ENCODE measurements at places on chromosomes 2 and 18.

GRCh38 chr18:58228762-58229161, 184.7 kb downstream of the NEDD4L start:
- no peak for DNase-seq

DNA sequence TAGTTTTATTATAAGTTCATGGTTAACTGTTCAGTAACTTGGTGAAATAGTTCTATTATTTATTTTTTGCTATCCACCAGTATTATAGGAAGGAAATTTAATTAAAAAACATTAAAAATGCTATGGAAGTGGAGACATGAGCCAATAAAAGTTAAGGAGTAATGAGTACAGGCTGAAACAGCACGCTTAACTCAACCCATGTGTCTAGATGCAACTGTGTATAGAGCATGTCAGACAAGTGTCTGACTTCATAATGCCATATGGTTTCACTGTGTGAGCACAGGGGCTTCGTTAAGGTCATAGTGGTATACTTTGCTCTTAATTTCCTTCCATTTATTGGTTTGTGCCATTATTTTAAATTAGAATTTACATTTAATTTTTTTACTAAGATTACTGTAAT, 566.8 kb upstream of the NRP2 start:
- DNase-seq = no peak

DNA sequence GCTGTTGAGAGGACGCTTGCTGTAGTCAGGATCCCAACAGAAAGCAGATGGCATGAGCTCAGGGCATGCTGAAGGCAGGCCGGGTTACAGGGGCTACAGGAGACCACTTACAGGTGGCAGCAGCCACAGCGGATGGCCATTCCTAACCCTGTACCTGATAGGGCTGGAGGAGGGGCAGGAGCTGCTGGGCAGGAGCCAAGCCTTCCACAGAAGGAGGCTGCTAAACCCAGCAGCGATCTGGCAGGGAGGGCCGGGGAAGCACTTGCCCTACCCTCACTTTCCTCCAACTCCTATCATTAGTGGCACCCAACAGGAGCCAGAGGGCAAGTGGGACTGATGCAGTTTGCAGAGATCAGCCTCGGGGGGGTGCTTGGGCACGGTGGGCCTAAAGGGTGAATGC, 2.0 kb downstream of the ASB18 start:
- no peak for DNase-seq

GRCh38 chr18:34709104-34709503, 994 bp upstream of the DTNA start:
- no peak for DNase-seq

DNA sequence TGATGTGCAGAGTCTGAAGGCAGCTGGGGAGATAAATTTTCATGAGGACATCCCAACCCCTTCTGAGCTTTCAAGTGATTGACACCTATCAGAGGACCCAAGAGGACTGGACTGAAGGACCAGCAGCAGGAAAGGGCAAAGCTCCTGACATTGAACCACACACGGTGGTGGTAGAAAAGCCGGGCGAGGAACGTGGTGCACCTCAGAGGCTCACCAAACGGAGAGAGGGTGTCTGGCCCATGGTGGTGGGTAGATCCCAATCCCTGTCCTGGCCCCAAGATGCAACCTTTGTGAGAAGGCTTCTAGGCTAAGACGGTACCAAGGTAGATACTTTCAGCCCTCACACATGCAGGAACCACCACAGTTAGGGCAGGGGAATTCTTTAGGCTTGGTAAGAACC, 52.1 kb downstream of the FRZB start:
- no peak for DNase-seq

DNA sequence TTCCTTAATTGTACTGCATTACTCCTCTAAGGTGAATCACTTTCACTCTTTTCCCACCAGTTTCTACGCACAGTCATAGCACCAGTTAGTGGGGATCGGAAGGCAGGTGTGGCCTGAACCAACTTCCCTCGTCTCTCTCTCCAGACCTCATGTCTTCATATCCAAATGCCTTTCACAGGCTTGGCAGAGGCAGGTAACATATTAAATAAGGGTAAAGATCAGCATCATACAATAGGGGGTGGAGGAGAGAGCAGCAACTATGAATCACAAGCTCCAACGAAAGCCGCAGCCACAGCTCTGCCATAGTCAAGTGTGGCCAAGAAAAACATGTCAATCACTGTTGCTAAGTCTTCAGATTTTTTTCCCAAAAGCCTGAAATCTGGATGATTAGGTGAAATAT, 40.3 kb downstream of the AP1S3 start:
- no peak for DNase-seq

- DNase-seq = no peak
Measured at GRCh38 chr18:7575465-7576028, 8.4 kb downstream of the PTPRM start.

DNA sequence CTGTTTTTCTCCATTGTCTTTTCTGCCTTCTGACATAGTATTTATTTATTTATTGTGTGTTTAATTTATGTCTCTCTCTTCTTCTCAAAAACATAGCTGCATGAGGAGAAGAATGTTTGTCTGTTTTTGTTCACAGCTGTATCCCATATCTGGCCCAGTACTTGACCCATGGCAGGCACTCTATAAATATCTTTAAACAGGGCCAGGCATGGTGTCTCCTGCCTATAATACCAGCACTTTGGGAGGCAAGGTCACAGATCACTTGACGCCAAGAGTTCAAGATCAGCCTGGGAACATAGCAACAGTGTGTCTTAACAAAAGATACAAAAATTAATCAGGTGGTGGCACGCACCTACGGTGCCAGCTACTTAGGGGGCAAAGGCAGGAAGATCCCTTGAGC, 361.3 kb upstream of the KLHL29 start:
- DNase-seq = no peak

- no peak for DNase-seq
Measured at GRCh38 chr2:15655123-15655887, 63.6 kb downstream of the DDX1 start.

GRCh38 chr2:136101042-136101441, 16.9 kb downstream of the CXCR4 start:
- DNase-seq = no peak

- DNase-seq = no peak
Measured at GRCh38 chr2:197828464-197829135, 24.2 kb downstream of the PLCL1 start.

DNA sequence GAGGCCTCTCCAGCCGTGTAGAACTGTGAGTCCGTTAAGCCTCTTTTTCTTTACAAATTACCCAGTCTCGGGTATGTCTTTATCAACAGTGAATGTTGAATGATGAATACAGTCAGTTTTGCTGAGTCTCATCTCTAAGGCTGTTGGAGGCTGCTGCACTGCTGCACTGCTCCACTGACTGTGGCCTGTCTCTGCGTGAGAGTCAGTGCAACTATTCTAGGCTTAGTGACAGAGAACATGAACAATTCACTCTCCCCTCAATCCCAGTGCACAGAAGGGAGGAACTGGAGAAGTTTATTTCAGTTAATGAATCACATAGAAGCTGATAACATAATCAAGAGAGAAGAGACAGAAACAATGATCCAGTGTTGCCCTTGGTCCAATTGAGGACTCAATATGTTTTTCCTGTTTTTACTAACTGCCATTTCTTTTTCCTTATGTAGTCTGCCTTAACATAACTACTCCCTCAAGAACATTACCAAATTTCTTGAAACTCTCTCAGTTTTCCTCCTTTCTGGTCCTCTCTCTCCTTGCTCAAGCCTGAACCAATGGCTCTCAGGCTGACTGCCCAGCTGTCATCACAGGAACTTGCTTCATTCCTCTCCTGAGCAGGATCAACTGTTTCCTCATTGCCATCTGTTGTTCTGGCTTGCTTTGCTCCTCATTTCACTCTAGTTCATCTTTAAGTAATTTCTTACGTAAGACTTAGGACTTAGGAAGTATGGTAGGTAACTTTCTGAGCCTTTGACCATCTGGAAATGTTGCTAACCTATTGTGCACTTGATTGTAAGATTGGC, 483.2 kb downstream of the METTL4 start:
- no peak for DNase-seq

- DNase-seq = no peak
Measured at GRCh38 chr2:231146665-231147064, 21.8 kb upstream of the HTR2B start.

- DNase-seq = no peak
Measured at GRCh38 chr18:45745817-45746461, 22.0 kb downstream of the SLC14A1 start.

DNA sequence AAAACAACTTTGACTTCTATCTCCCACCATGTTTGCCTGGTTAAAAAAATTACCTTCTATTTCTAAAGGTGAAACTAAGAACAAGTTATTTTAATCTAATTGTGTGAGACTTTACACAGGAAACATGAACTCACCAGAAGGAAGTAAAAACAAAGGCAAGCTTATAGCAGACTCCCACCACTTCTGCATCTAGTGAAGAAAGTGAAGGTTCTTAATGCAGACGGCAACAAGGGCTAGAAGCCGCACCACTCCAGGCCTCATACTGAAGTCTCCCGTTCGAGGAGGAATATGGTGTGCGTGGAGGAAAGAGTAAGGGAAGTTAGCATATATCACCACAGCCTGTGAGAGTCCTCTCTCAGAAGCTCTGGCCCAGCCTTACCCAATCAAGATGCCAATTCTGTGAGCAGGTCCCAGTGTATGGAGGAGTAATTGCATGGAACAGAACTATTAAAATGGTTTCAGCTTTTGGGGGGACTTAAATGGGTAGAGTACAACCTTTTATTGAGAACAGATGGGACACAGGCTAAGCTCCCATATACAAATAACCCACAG, 958.7 kb downstream of the BCL11A start:
- DNase-seq = no peak

DNA sequence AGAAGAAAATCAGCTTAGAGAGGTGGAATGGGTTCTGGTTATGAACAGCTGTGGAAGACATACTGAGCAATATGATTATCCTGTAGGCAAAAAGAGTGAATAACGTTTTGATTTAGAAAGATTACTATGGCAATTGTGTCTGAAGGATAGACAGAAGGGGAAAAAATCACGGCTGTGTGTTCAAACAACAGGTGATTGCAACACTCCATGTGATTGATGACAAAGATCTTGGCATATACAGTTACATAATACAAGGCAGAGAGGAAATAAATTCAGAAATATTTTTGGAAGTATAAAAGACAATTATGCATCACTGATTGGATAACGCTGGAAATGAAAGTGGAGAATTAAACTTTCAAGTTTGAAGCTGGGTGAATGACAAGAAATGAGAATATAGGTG, 58.5 kb upstream of the KCNJ3 start:
- DNase-seq = no peak

GRCh38 chr18:58136879-58137278, 92.9 kb downstream of the NEDD4L start:
- no peak for DNase-seq

- DNase-seq = no peak
Measured at GRCh38 chr2:38598200-38598990, 4.3 kb downstream of the HNRNPLL start.

DNA sequence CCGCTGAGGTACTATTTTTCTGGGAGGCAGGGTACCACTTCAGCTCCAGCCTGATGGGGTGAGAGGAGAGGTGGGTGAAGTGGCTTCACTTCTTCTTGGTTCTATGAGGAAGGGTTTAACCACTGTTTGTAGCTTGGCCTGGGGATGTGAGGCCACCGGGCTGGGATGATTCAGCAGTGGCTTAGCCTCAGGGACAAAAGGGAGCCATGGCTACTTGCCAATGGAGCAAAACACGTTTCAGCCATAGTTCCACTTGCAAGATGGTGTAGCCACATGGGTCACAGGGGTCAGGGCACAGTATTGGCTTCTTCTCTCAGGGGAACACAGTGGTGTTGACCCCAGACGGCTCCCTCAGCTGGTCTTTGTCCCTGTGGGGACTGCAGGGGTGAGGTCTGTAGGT, 14.9 kb downstream of the ZDBF2 start:
- DNase-seq = no peak
